ENCODE measurements at places on chromosomes 1 and 21.

- no peak for DNase-seq
Measured at GRCh38 chr21:38869946-38870345, 64.2 kb downstream of the ETS2 start.

DNA sequence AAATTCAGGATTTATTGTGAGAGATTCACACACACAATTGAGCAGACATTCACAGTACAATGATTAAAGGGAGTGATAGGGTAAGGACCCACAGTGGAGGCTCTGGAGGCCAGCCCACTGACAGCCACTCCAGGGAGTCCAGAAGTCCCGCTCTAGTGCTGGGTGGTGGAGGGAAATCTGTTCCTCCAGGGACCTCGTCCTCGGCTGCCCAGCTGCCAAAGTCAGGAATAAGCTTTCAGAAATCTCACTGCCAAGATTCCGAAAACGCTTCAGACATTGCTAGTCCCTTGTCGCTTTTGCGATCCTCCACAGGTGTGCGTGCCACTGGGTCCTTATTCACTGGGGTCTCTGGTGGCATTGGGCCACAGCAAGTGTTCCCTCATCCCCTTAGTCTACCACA lies 2.3 kb downstream of the MX1 start:
- no peak for DNase-seq

- no peak for DNase-seq
Measured at GRCh38 chr21:15052459-15052763, 12.4 kb downstream of the NRIP1 start.

DNA sequence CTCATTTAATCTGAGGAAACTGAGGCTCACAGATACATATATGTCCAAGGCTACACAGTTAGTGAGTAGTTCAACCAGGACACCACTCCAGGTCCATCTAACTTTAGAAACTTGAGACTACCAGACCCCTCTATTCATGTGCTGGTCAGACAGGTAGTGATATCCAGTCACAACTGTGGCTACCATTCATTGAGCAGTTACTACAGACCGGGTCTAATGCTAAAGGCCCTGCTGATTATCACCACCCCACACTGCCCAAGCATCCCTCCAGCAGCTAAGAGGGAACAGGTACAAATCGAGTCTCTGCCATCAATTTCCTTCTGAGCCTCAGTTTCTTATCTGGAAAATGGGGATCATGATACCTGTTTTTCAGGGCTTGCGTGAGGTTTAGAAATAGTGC lies 5.3 kb downstream of the HPCA start:
- DNase-seq: no peak

DNA sequence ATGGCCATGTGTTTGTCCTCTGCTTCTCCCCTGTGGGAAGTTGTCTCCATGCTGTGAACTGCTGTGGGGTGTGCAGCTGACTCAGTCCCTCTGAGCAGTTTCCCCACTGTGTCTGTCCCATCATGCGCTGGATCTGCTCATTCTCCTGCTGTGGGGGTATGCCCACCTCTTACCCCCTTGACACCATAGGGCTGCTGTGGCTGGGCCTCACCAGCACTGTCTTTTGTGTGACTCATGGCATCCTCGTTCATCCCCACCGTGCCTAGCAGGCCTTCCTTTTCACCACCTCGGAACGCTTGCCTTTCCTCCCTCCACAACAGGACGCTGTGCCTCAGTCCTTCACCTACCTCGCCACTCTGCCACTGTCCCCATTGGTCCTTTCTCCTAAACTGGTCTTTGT lies 27.3 kb downstream of the VANGL2 start:
- DNase-seq: no peak

DNA sequence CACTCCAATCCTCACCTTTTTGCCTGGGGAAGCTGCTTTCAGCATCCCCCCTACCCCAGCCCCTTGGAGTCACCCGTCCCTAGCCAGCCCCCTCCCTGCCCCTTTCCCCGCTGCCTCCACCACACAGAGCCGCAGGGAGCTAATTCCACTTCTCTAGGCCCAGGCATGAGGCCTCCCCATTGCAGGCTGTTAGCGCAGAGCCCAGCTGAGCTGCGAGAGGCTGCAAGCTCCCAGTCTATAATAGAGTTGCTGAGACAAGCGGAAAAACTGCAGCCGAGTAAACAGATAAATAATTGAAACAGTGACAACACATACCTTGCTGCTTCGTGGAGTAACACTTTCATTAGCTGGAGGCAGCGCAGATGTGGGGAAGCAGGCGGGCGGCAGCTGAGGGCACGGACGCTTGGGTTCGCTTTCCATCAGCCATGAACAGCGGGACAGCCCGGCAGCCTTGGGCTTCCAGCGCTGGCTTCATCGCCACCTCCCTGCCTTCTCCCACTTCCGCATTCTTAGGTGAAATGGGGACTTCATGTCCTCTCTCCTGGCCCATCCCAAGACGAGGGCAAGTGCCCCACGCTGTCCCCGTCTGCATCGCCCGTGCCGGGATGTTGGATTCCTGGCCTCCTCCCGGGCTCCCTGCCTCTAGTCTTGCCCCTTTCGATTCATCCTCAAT lies 183.3 kb downstream of the IGSF21 start:
- no peak for DNase-seq

DNA sequence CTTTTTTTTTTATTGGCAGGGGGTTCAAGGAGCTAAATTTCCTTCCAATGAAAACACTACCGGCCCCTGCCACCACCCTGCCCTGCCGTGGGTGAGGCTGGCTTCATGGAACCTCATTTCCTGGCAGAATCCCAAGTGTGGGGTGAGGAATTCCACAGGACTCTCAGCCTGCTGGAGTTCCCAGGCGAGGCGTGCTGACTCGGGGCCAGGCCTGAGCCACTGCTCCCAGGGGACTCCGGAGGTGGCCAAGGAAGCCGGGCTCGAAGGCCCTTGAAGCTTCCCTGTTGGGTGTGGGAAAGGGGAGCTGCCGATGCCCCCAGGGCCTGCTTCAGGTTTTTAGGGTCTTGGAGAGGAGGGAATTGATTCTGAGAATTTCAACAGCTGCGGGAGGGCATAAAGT lies 95.3 kb upstream of the ACTRT2 start:
- no peak for DNase-seq

DNA sequence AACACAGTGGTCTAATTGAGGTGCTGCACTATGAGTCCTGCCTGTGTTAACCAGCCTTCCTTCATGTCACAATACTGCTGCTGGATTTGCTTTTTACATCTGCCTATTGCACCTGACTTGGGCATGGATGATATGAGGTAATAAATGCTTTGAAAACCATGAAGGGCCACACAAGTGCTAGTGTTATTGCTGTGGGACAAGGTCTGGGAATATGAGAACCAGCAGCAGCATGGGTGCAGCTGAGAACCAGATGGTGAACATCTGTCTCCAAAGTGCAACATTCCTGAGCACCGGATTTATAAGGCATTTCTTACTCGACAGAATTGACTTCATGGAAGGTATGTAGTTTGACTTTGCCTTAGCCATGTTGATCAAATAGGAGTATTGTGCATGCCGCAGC lies 16.6 kb downstream of the TRIM45 start:
- DNase-seq: no peak

DNA sequence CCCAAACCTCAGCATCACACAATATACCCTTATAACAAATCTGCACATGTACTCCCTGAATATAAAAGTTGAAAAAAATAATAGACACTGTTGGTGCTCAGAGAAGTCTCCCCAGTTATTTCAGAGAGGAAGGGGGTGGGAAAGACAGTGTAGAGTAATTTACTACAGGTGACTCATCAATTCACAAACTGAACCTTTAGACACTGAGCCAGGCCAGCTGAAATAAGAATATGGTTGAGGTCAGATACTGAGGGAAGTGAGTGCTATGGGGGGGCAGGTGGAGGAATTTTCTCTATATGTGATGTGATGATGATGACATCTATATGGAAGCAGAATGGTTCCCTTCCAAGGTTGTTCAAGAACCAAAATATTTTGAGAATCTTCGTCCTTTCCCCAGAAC lies 50.1 kb downstream of the MRPL39 start:
- DNase-seq: no peak

GRCh38 chr1:245319094-245319493 lies 164.3 kb downstream of the KIF26B start:
- no peak for DNase-seq

DNA sequence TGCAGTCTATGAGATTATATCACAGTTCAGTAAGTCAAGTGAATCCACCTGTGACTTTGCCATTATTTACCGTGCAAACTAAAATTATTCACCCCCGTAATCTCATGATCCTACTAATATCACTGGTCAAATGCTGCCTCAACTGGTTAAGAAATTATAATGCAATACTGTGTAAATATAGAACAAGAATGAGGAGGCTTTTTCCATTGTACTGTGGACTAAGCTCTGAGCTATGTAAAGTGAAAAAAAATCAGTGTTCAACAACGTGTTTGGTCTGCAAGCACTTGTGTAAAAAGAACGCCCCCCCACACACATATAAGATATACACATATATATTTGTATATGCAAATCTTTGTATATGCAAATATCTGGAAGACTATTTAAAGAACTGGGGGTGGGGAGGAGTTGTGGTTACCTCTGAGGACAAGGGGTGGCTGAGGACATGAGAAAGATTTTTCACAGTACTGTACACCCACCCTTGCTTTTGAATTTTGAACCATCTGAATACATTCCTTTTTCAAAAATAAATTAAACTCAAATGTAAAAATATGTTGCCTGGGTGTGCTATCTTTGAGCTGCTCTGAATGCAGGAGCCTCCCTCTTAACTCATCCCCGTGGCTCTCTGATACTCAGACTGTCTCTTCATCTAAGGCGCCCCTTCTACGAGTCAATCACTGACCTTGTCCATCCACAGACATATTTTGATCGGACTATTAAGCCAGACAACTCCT lies 57.0 kb downstream of the PTP4A2 start:
- no peak for DNase-seq

- no peak for DNase-seq
Measured at GRCh38 chr1:30460661-30461060, 262.7 kb downstream of the MATN1 start.

DNA sequence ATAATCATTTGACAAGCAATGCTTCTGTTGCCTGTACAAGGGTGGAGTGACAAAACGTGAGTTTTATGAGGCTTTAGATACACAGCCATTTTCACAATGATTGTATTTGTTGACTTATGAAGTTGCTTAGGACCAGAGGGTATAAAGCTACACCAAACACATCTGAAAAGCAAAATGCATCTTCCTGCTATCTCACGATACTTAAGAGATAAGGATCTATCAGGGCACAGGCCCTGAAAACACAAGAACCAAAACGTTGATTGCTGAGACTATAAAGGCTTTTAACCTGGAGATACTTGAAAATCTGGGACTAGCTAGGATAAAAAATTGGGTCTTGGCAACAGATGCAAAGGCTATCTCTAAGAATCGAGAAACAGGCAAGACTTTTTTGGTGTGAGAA lies 115.7 kb downstream of the SLC5A9 start:
- DNase-seq: no peak

- no peak for DNase-seq
Measured at GRCh38 chr1:58687516-58687915, 12.3 kb downstream of the MYSM1 start.

GRCh38 chr1:199272139-199272544 lies 633.3 kb downstream of the PTPRC start:
- no peak for DNase-seq

GRCh38 chr1:7845761-7846160 lies 7.1 kb downstream of the UTS2 start:
- DNase-seq: no peak

GRCh38 chr21:41152147-41152546 lies 15.8 kb upstream of the BACE2 start:
- no peak for DNase-seq

All from activated CD4-positive, CD25-positive, alpha-beta regulatory T cell treated with anti-CD3 and anti-CD28 coated beads, Interleukin-2, amount 50 U/mL, for 16 hours (primary cell).